ENCODE measurements at places on chromosomes 7 and 10.

DNA sequence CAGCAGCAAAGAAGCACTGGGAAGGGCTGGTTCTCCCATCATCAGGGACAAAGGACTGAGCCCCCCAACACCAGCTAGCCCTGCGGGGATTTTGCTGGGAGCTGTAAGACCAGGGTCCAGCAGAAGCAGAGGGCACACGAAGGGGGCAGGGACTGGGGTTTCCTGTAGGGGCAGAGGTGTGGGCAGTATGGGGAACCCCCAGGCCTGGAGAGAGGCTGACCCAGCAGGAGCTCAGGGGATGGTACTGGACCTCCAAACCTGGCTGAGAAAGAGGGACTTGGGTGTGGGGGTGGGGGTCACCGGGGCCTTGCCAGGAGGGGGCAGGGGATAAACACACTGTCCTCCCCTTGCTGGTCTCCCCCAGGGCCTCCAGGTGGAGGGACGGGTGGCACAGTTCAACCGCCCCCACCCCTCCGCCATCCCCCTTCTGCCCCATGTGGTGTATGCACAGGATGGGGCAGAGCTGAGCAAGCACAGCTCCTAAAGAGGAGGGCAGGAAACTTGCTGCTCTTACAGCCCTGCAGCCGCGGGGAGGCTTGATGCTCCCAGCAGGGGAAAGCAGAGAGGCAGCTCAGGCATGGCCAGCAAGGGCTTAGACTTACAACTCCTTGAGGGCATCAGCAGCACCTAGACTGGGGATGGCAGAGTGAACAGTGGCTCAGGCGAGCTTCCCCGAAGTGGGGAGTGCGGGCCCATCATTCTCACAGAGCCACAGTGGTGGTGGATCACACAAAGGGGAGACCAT lies 12.4 kb upstream of the RET start:
- no peak for DNase-seq

DNA sequence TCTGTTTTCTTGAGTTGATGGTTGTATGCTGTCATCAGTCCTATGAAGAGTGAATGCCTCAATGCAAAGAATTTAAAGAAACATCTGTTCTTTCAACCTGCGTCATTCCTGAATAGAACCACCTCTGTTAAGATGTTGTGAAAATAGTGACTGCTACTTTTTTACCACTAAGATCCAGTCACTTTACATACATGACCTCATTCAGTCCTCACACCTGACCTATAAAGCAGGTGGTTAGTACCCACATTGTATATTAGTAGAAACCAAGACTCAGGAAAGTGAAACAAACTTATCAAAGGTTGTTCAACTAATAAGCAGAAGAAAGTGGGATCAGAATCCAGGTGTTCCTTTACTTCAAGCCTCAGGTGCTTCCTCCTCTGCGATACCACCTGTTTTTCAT lies 64.8 kb downstream of the ITGB8 start:
- no peak for DNase-seq

- peak; percentile 82 for DNase-seq
These were observed 67.6 kb downstream of the CDK6 start for GRCh38 chr7:92768501-92769393.

GRCh38 chr7:44082541-44083207 lies 344 bp upstream of the POLM start:
- peak; percentile 99 for DNase-seq

DNA sequence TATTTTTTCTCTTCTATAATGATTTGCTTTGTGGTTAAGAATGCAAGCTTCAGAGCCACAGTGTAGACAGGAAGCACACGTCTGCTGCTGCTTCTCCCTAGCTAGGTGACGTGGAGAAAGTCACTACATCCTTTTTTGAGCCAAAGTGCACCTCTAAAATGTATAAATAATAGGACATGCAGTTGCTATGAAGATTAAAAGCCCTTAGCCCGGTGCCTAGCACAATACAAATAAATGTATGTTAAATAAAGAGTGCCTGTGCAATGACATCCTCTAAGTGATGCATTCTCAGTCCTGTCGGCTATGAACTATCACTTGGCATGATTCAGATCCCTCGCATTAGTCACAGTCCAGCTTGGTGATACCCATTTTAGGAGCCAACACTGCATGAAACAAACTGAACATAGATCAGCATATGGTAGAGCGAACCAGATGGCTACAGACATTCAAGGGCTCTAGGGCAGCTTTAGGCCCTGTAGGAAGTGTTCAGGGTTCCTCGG lies 4.8 kb upstream of the TRDMT1 start:
- peak; percentile 74 for DNase-seq

DNA sequence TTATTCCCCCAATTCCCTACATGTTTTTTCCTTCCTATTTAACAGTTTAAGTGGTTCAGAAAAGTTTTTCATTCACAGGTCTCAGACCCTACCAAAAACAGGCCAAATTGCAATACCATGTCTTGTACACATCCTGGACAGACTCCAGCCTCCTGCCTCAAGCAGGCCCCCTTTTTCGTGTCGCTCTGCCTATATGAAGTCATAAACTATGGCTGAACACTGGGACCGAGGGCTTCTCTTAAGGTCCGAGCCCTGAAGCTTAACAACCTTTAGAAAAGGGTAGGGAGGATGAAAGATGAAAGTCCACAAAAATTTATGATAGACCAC lies 1.4 kb downstream of the FBXW4 start:
- peak; percentile 48 for DNase-seq

DNA sequence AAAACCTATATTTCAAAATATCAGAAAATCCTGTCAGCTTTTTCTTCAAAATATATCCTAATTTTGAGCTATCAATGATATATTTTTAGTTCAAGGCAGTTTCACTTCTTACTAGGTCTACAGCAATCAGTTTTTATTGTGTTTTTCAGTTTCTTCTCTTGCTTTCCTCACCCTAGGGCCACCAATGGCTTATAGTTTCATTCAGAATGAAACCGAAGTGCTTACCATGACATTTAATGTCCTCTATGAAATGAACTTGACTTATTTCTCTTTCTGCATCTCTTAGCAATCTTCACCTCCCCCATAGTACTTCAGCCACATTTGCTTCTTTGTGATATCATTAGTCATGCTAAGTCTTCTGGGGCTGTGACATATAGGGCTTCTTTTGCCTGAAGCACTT lies 100.3 kb downstream of the ARL5B start:
- DNase-seq: no peak

GRCh38 chr7:130366564-130366963 lies 13.7 kb upstream of the CPA1 start:
- DNase-seq: no peak

- no peak for DNase-seq
These were observed 36.2 kb upstream of the CCDC6 start for GRCh38 chr10:59942556-59942955.

- DNase-seq: peak; percentile 86
These were observed 90.9 kb upstream of the STK17A start for GRCh38 chr7:43491984-43492383.

- no peak for DNase-seq
These were observed 697.6 kb upstream of the GALNT17 start for GRCh38 chr7:70434376-70434775.

DNA sequence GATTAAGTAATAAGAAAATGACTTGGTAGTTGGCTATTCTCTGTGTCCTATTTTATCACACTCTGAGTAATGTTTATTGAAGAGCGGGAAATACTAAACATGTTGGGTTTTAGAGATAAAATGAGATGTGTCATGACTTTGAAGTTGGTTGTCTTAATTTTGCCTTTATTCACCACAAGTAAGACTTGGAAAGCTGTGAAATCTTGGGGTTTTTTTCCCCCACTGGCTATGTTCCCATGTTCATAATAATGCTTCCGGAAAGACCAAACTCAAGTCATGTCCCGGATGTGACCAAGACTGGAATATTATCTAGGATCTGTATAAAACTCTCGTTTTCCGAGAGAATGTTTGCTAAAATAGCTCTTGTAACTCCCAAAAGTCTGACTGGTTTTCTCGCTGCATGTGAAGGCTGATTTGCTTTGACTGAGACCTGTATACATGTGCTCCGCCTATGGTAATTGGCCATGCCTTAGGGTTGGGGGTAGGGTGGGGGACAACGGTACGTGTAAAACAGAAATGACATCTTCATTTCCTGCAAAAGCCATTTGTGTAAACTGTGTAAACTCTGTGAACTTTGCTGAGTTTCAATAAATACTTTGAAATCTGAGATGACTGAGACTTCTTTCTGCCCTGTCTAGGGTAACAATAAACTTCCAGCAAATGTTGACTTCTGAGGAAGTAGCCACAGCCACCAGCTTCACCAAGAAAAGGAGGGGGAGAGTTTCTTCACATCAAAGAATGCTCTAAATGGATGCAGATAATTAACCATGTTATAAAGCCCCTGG lies 169.6 kb downstream of the ZNF365 start:
- DNase-seq: peak; percentile 25

DNA sequence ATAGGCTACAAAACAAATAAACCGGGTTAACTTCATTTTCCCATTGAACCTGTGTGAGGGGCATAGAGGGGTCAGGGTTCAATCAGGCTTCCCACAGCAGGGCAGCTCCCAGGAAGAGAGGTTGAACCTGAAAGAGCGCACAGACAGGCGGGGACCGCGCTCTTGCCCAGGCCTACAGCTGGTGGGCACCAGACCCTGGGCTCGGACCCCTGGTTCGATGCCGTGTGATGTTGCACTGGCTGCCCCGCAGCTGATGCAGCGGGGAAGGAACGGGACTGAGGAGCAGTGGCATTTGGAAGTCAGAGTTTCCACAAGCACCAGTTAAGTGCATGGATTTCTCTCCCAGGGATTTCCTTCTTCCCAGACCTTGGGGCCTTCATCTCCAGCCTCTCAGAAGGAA lies 72.6 kb upstream of the INSIG1 start:
- DNase-seq: no peak

- no peak for DNase-seq
These were observed 1.7 kb downstream of the MMP21 start for GRCh38 chr10:125773687-125774543.

DNA sequence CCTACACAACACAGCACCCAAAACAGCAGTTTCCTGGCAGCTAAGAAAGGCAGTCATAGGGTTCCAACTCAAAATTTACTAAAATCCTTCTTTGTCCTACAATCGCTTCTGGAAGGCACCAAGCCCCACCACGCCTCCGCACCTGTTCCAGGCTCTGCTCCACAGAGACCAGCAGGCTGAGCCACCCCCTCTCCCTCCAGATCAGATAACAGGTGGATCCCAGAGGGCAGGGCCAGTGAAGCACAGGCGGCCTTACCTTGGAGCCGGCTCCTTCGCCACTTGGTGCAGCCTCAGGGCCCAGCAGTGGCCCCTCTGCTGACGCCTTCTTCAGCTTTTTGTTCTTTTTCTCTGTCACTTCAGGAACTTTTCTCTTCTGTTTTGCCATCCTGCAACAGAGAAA lies 33.0 kb downstream of the ZFAND2A start:
- no peak for DNase-seq

- no peak for DNase-seq
These were observed 59.0 kb downstream of the ABCB1 start for GRCh38 chr7:87541648-87542047.

DNA sequence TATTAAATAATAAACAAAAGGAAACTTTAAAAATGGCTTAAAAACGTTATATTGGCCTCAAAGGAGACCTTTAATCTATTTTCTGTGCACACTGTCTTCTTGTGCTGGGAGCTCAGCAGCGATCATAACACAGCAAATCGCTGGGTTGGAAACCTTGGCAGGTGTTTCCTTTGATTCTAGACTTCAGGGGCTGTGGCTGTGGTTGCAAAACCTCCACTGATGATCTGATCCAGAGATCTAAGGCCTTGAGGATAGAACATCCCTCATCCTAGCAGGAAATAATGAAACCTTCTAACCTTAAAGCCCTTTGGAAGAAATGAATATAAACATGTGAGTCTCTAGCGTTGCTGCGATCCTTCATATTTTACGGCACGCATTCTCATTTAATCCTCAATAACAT lies 29.8 kb downstream of the CDHR3 start:
- DNase-seq: no peak

DNA sequence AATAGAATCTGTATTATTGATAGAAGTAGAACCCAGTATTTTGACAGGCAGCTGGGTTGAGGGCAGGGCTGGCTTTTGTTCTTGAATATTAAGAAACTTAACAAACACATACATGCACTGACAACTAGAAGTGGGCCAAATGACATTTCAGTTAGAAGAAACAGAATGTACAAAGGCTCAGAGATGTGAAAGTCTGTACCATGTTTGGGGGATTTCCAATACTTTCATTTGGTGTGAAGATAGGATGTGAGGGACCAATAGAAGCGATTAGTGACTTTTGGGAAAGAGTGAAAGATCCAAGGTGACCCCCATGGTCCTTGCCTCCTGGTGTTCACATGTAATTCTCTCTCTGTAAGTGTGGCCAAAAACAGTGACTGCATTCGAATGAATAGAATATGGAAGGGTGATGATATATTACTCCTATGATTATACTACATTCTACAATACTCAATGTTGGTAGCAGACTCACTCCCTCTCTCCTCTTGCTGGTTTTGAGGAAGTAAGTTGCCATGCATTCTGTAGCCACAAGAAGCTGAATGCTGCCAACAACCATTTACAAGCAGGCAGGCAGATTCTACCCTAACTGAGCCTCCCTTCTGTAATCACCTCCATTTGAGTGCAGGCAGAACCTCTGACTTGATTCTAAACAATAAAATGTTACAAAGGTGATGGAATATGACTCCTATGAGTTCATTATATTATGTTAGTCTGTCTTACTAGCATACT lies 151.4 kb downstream of the TMEM168 start:
- DNase-seq: no peak

DNA sequence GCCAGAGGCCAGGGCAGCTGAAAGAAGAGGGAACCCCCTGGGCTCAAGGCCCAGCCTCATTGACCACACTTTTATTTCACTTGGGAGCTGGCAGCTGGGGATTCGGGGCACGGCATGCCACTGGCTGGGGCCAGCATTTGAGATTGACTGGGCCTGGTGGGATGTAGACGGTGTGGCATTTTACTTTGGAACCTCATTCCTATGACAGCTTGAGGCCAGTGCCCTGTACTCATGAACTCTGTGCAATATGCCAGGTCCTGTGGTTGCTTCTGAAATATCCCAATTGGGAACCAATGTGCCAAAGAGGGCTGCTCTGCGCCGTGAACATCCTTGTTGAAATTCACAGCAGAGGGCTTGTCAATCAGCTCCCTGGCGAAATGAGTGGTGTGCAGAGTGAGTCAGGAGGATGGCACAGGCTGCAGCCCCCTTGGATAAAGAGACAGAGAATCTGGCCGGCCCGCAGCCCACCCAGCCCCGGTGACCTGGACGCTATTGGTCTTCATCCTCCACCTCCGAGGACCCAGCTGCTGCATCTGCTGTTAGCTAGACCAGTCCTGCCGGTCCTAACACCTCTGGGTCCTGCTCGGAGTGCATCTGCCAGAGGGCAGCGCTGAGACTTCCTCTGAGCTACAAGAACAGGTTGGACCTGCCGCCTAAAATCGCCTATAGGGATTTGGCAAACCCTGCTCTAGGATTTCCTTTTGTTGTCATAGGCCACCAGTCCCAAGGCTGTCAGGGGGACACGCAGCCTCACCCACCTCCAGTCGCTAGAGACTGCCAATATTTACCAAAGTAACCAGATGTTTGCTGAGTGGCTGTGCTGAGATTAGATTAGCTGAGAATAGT lies 58.0 kb downstream of the PRKAG2 start:
- no peak for DNase-seq

- peak; percentile 27 for DNase-seq
These were observed 37.8 kb downstream of the AOAH start for GRCh38 chr7:36686499-36686898.

All from iris pigment epithelial cell (primary cell).